ENCODE measurements at places on chromosomes 3 and 15.

GRCh38 chr15:66789029-66790025 lies 87.3 kb downstream of the SMAD6 start:
- peak; percentile 55 for DNase-seq

GRCh38 chr3:11276901-11277300 lies 4.7 kb downstream of the ATG7 start:
- DNase-seq: no peak

DNA sequence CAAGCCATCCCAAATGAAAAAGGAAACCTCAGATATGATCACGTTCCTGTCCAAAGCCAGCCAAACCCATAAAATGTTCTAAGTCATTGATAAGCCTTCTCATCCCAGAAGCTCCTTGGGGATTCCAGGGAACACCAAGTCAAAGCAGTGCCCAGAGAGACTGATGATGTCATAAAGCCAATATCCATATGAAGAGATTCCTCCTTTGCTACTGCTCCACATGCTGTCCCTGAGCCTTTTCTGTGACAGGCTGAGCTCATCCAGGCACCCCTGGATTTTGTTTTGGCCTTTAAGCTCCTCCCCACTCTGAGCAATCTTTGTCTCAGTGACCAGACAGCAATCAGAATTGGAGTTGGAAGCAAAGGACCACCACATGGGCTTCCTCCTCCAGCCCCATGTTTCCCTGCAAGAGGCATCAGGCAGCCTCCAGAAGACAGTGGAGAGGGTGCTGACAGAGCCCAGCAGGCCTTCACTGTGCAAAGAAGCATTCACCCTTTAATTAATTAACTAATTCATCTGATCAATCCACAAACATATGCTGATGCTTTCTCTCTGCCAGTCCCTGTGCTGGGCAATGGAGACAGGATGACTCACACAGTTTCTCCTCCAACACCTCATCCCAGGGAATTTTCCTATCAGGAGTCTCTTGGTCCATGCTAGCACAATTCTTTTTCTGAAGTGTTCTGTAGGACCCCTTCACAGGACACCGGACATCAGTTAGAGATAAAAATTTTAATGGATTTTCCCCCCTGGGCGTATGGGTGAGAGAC lies 25.0 kb downstream of the MEX3B start:
- DNase-seq: no peak

DNA sequence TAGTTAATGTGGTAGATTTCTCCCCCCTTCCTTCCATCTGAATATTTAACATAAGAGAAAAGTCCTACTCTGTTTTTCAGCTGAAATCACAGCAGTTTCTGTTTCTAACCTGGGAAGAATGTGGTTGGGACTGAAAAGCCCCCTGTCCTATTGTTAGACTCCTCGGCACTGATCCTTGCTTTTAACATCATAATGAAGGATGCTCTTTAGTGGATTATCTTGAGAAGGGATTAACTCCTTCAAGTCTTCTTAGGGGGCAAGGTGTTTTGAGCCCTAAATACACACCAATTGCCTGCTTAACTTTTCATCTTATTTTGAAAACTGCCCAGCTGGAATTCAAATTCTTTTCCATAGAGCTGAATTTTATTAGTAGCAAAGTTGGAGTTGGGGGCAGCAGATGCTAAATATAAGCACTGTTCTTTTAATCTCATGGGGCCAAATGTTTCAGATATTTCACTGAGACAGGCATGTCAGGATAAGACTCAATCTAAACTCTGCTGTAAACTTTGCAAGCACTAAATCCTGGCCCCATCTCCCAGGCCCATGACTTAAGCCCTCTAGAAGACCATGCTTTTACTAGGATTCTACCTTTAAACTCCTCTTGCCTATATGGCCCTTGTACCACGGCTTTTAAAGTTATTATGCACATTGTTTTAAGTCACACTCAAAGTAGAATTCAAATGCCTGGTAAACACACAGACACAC lies 243.2 kb upstream of the NR2F2 start:
- DNase-seq: no peak

GRCh38 chr3:111972891-111973290 lies 5.9 kb upstream of the ABHD10 start:
- DNase-seq: no peak

DNA sequence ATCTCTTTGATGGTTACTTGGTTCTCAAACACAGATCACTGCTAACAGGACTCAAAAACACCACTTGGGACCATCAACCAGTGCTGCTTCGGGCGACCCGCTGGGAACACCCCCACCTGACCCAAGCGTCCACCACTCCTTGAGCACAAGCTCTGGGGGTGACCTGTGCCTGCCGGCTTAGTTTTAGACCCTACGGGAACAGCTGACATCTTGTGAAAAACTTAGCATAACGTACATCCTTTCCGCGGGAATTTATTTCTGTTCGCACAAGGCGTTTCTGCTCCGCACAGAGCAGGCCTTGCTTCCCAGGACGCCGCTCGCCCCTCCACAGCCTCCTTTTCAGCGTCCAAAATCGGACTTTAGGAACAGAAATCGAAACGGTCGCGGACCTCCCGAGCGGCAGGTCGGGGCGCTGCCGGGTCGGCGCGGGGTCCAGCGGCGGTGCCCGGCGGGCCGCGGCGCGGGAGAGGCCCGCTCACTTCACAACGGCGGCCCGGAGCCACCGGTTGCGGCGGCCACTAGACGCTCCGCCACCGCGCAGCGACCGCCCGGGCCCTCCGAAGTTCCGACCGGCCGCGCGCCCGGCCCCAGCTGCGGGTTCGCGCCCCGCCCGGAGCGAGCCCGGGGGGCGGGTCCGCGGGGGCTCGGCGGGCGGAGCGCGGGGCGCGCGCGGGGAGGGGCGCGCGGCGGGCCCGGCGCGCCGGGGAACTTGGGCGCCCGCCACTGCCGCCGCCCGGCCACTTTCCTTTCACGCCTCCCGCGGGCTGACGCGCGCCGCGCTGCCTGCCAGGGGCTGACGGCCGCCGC lies 959 bp downstream of the SFMBT1 start:
- peak; percentile 56 for DNase-seq

GRCh38 chr3:31531452-31531991 lies 1.2 kb upstream of the STT3B start:
- DNase-seq: no peak

DNA sequence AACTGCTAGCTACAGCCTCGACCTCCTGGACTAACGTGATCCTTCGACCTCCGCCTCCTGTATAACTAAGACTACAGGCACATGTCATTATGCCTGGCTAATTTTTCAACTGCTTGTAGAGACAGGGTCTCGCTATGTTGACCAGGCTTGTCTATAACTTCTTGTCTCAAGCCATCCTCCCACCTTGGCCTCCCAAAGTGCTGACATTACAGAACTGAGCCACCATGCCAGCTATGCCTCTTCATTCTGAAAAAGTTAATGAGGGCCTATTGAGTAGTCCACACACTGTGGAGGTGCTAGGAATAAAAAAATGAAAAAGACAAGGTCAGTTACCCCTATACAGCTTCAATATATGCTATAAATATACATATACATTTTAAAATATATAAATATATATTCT lies 18.3 kb upstream of the EPHA6 start:
- DNase-seq: no peak

DNA sequence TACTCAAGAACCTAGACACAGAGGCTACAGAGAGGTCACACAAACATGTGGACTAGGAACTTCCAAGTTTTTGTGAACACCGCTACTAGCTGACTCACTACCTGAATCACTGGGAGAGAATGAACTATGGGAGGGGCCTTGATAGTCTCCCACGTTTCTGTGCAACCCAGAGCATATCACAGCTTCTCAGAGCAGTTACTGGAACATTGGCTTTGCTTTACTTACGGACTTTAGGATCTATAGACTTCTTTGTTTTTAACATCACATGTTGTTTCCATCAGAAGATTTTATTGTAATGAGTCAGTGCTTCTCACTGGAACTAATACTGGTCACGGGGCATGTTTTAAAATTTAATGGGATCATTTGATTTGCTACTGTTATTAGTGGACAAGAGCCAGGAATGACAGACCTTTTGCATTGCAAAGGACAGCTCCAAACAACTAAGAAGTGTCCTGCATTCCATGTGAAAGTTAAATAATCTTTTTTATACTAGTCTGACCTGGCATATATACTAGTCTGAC lies 35.6 kb downstream of the RTP4 start:
- no peak for DNase-seq

- no peak for DNase-seq
Observed at GRCh38 chr3:19070325-19070724, 78.0 kb upstream of the KCNH8 start.

DNA sequence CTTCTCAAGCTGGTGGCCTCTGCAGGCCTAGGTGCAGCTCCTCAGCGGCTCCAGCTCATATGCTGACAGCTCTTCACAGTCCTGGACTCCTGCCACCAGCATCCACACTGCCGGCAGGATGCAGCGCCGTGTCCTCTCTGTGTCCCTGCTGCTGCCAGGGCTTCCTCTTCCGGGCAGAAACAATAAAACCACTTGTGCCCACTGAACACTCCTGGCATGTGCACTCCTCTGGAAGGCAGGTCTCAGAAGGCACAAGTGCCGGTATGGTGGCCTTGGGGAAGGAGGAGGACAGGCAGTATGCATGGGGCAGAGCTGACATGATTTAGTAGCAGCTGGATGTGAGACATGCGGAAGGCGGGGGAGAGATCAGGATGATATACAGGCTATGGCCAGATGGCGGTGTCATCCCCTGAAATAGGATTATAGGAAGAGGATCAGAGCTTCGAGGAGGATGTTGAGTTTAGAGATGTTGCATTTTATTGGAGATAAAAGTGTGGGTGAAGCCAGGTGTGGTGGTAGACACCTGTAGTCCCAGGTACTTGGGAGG lies 7.5 kb upstream of the MAN2A2 start:
- DNase-seq: peak; percentile 40

- no peak for DNase-seq
Observed at GRCh38 chr15:48604567-48604966, 40.9 kb downstream of the FBN1 start.

GRCh38 chr3:112167758-112168157 lies 34.7 kb upstream of the GCSAM start:
- no peak for DNase-seq

DNA sequence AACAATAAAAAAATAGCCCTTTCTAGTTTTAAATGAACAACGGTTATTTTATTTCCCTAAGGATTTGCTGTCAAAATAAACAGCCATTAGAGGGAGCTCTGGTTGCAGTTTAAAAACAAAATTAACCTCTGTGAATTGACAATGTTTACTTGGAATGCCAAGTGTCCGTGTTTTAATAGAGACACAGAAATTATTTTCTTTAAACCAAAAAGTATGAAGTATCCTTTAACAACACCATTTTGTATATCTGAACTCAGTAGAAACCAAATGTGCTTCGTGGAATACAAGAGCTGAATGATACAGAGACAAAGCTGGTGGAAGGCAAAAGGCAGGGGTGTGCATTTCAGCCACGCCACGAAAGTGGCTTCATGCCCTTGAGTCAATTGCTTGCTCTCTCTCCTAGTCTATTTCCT lies 74.4 kb downstream of the MOBP start:
- DNase-seq: no peak

GRCh38 chr3:42123012-42123581 lies 31.9 kb downstream of the TRAK1 start:
- peak; percentile 32 for DNase-seq

DNA sequence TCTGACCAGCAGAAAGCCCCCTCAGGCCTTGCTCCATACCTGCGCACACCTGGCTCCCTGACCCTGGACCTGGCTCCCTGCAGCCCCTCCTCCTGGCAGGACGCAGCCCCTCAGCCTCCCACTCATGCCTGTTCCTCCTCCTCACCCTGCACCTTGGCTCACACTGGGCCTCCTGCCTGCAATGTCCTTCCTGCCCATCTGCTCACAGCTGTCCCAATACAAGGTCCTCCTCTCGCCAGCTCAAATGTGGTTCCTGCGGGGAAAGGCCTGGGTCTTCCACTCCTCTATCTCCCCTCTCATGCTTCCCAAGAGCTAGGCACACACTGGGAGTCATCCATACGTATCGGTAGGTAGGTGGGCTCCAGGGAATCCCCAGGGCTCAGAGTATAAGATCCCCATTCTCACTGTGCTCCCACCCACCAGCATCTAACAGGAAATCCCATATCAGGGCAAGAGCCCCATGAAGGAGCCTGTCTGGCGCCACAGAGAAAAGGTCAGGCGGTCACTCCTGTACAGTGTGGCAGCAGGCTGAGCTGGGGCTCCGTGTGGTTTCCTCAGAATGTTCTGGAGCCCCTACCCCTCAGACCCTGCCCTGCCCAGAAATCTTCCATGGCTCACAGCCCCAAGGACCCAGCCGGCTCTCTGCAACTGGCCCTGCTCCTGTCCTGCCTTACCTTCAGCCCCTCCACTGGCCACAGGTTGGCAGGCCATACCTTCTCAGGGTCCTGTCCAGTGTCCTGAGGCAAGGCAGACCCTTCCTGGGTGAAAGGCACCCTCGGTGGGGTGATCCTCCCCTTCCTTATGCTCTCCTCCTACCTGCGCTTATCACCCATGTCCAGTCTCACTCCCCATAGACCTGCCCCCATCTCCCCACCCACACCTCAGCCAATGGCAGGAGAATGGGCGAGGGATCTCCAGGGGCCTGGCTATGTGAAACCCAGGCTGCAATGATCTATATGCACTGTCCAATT lies 10.9 kb downstream of the PLCD1 start:
- DNase-seq: no peak

DNA sequence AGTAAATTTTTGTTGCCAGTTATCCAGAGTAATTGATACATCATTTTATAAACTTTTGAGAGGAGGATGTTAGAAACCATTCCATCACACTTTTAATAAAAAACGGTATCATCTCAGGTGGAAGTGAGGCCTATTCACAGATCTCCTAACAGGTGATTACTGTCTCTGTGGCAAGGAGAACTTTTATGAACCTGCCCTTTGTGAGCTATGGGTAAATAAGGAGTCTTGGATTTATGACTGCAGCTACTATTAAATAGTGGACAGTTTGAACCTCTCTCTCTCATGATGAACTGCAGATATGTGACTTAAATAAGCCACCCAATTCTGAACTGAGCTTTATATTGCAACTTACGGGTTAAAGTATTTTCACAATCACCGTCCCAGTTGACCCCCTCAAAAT lies 45.7 kb downstream of the ZFAND6 start:
- no peak for DNase-seq

GRCh38 chr3:78729946-78730345 lies 1037.9 kb downstream of the ROBO1 start:
- DNase-seq: no peak

DNA sequence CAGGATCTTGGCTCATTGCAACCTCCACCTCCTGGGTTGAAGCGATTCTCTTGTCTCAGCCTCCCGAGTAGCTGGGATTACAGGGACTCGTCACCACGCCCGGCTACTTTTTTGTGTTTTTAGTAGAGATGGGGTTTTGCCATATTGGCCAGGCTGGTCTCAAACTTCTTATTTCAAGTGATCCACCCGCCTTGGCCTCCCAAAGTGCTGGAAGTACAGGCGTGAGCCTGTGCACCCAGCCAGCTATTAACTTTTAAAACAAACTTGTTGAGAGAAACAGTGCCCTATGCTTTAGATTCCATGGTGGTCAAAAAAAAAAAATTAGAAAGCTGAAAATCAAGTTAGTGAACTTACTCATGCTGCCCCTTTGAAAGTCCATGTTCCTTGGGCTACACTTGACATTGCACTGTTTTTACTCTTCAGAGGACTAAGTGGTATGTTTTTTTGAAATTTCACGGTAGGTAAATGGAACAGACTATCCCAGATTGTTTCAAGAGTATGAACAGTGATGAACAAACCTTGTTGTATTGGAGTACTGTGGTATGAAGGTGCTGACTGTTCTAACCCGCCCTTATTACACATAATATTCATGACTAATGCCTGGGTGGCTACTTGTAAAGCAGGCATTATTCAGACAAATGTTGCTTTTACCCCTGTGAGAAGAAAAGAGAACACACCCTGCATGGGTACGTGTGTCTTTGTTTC lies 206.9 kb downstream of the KLHL25 start:
- no peak for DNase-seq
